ENCODE measurements at places on chromosomes 12 and 14.

- DNase-seq: no peak
Measured at GRCh38 chr14:24078146-24078545, 6.8 kb downstream of the CPNE6 start.

GRCh38 chr12:3995306-3995705 lies 122.1 kb upstream of the PARP11 start:
- DNase-seq: no peak

DNA sequence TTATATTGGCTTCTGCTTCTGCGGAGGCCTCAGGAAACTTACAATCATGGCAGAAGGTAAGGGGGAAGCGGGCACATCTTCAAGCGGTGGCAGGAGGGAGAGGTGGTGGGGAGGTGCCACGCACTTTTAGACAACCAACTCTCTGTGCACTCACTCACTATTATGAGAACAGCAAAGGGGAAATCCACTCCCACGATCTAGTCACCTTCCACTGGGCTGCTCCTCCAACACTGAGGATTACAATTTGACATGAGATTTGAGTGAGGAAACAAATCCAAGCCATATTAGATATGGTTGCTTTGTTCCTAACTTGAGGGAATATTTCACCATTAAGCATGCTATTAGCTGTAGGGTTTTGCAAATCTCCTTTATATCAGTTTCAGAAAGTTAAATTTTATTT lies 80.3 kb downstream of the UNC79 start:
- no peak for DNase-seq

- DNase-seq: no peak
Measured at GRCh38 chr14:68173227-68173972, 353.8 kb downstream of the RAD51B start.

DNA sequence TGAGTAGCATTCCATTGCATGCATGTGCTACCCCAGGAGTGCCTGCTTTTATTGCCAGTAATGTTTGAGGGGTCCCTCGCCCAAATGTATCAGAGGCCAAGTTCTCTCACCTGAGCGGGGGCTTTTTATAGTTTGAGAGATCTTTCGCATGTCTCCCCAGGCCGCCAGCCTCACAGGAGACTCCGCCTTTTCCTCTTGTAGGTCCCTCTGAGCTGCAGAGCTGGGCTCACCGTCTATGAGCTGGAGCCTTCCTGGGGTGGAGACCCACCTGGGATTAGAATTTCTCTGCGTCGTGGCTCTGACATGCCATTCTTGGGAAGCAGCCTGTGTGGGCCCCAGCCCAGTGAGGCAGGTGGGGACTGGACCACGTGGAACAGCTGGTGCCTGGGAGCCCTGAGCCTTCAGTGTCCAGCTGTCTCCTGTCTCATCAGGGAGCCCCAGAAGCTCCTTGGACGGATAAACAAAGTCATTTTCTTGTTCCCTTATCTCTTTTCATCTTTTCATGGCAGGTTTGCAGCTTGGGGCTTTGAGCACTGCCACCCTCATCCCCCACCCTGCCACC lies 261.7 kb upstream of the CRY1 start:
- DNase-seq: no peak

DNA sequence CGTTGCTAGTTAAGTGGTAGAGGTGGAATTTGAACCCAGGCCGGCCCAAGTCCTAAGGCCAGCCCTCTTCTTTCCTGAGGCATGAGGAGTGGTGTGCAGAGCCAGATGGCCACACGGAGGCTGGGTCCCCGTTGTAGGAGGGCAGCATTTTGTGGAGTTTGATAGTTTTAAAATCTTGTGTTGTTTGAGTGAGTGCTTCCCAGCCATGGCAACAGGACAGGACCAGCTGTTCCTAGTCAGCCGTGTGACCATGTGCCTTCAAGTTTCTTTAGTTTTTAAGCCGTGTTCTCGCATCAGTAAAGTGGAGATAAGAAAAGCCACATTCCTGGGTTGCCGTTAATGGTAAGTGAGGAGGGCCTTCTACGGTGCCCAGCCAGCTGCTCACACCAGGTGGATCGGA lies 44.4 kb downstream of the UBE3B start:
- DNase-seq: no peak

DNA sequence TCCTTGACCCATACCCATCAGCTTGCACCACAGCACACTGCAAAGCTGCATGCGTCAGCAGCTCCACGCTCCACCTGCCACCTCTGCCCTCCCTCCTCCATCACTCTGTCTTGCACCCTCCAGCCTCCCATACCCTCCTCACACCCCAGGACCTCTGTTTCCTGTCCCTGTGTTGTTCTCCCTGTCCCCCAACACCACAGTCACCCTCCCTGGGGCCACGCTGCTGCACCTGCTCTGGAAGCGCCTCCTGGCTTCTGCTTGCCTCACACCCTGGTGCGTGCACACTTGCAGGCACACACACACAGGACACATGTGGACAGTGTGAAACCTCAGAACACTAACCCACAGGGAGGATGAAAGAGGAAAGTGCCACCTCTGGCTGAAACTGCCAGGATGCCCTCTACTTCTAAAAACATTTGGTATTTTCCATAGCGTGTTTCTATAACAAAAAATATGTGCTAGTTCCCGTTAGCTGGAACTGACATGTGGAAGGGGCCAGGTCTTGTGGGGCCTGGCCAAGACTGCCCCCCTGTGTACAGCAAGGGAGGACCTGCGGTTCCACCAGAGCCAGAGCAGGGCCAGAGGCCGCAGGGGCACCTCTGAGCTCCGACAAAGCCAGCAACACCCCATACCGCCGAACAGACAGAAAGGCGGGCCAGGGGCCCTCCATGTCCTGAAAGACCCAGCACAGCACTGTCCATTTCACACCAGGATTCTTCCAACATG lies 10.0 kb downstream of the BRF1 start:
- peak; percentile 28 for DNase-seq

- DNase-seq: peak; percentile 3
Measured at GRCh38 chr14:74324931-74325361, 22.2 kb upstream of the ABCD4 start.

GRCh38 chr12:124687917-124688316 lies 120.5 kb upstream of the NCOR2 start:
- no peak for DNase-seq

DNA sequence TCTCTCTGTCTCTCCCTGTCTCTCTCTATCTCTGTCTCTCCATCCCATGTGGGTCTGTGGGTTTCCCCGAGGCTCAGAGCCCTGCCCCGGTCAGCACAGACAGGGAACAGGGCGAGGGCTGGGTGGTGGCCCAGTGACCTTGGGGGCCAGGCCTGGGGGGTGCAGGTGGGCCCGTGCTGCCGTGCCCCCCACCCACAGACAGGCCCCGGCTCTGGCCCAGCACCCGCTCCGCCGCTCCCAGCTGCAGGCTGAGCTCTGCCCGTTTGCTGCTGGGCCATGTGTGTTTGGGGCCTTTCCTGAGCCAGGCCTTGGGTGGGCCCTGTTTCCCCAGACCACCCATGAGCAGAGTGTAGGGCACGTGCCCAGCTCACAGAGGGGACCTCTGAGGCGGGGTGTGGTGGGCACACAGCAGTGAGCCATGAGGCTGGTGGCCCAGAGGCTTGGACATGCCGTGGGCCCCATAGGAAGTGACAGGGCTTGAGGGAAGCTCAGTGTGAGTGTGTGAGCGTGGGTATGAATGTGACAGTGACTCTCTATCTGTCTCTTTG lies 51.0 kb downstream of the TMEM121 start:
- no peak for DNase-seq

- no peak for DNase-seq
Measured at GRCh38 chr12:120677765-120678473, 9.0 kb upstream of the MLEC start.

DNA sequence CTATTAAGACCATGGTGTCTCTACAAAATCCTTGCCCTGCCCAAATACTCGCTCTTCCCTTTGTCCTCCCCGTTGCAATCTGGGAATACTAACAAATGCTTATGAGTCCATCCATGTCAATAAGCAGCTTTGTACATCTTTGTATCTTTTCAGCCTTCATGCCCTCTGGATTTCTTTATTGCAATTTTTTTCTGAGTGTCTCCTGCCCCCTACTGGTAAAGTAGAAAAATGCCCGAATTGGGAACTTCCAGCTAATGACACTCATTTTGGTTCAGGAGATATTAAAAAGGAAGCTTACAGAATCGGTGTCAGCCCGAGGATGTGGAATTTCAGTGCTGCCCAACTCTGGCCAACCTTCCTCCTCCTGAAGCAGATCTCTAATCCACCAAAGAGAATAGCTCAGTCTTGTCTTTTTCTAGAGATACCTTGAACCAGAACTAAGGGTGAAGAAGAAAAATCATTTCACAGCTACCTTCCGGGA lies 46.0 kb downstream of the SH2B3 start:
- peak; percentile 82 for DNase-seq

DNA sequence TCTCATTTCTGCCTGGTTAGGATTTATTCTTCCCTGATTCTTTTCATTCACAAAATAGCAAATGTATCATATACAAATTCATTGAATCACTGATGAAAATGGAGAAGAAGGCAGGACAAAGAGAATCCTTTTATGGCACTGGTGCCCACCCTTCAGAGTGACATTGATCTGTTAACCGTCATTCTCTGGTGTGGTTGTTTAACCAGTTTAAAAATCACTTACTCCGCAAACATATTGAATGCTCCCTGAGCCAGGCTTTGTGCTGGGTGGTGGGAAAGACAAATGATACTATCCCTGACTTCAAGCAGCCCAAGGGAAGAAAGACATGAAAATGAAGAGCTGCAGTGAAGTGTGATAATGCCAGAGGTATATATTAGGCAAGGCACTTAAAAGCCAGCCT lies 187.5 kb upstream of the SLC38A2 start:
- DNase-seq: no peak

- DNase-seq: no peak
Measured at GRCh38 chr12:95220726-95221125, 3.1 kb downstream of the VEZT start.

DNA sequence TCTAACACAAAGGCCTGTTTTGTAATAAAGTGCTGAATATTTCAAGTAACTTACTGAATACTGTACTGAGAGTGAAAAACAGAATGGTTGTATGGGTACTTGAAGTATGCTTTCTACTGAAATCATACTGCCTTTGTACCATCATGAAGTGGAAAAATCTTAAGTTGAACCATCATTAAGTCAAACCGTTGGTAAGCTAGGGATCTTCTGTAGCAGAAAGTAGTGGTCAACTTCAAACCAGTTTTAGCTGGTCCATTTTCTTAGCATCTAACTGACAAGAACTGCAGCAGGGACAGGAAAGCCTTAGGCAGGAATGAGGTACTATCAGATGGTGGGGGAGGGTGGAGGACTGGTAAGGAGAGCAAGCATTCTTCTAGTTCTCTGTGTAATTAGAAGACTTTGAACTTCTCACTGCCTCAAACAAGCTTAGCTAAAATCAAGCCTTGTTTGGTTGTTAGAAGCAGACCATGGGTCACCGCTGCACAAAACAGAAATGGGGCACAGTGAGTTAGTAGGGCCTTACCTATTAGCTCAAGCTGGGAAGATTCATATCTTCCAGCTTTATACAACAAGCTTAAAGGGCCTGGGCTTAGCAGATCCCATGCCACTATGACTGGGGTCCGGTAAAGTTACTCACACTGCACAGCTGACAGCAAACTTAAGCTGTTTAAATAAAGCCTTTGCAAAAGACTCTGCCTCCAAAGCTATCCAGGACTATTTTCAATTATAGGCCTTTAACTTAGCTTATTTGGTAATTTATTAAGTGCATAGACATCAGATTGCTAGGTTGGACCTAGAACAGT lies 73.8 kb downstream of the ACADS start:
- DNase-seq: no peak

GRCh38 chr12:79938843-79939242 lies 3.9 kb upstream of the PPP1R12A start:
- DNase-seq: no peak

GRCh38 chr12:115257791-115258190 lies 573.8 kb upstream of the TBX3 start:
- no peak for DNase-seq

DNA sequence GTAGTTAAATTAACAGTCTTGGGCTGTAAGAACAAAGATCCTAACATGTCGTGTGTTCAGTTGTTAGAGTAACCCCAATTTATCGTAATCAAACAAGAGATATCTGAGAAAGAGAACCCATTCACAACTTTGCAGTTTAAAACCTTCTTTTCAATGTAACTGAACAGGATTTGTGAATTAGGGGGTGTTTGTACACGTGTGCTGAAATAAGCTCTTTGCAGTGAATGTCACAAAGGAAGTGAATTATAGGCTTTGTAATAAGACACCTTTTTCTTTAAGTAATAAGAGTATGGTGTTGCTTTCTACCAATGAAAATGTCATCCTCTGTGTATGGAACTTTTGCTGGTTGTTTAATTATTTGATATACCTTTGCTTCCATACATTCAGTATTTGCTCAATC lies 114.0 kb downstream of the ALX1 start:
- DNase-seq: no peak

- peak; percentile 10 for DNase-seq
Measured at GRCh38 chr12:2693244-2693860, 101.4 kb upstream of the FKBP4 start.

GRCh38 chr14:68586896-68587751 lies 205.7 kb downstream of the ZFP36L1 start:
- DNase-seq: no peak

DNA sequence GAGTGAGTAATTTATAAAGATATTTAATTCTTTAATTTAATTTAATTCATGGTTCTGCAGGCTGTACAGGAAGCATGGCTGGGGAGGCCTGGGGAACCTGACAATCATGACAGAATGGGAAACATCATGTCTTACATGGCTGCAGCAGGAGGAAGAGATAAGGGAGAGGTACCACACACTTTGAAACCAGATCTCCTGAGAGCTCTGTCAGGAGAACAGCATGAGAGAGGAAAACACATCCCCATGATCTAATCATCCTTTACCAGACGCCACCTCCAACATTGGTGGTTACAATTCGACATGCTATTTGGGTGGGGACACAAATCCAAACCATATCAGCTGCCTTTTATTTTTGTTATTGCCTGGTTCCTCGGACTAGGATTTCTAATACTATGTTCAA lies 928.6 kb downstream of the TMEM121 start:
- DNase-seq: no peak

DNA sequence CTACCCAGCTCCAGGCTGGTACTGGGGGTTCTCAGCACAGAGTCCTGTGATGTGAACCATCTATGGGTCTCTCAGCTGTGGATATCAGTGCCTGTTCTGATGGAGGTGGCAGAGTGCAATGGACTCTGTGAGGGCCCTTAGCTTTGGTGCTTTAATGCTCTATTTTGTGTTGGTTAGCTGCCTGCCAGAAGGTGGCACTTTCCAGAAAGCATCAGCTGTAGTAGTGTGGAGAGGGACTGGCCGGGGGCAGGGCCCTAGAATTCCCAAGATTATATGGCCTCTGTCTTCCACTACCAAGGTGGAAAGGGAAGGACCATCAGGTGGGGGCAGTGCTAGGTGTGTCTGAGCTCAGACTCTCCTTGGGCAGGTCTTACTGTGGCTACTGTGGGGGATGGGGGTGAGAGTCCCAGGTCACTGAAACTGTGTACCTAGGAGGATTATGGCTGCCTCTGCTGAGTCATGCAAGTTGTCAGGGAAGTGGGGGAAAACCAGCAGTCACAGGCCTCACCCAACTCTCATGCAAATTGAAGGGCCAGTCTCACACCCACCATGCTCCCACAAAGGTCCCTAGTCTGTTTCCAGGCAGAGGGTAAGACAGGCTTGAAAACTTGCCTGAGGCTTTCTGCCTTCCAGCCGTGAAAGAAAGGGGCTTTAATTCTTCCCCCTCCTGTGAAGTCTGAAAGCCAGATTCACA lies 878.1 kb downstream of the C12orf50 start:
- DNase-seq: no peak
